ENCODE measurements at places on chromosomes 7 and 10.

GRCh38 chr7:122887198-122887597 lies 938 bp upstream of the CADPS2 start:
- DNase-seq: no peak

- DNase-seq: no peak
Observed at GRCh38 chr10:118595064-118595420, 406 bp downstream of the PRLHR start.

DNA sequence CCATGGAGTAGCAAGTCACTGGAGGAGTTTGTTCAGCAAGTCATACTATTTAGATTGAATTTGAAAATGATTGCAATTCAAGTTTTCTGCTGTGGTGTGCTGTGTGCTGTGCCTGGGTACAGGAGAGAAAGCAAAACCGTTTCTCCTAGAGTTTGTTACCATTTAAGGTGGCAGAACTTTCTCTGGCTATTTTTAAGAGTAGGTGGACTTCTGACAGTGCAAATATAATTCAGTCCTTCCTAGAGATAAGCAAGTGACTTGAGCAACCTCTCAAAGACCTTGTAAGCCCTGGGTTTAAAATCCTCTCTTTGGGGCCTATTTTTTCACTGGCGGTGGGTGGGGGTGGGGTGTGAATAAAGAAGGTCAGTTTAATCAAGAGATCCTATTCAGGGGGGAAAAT lies 42.9 kb upstream of the FGL2 start:
- DNase-seq: no peak

DNA sequence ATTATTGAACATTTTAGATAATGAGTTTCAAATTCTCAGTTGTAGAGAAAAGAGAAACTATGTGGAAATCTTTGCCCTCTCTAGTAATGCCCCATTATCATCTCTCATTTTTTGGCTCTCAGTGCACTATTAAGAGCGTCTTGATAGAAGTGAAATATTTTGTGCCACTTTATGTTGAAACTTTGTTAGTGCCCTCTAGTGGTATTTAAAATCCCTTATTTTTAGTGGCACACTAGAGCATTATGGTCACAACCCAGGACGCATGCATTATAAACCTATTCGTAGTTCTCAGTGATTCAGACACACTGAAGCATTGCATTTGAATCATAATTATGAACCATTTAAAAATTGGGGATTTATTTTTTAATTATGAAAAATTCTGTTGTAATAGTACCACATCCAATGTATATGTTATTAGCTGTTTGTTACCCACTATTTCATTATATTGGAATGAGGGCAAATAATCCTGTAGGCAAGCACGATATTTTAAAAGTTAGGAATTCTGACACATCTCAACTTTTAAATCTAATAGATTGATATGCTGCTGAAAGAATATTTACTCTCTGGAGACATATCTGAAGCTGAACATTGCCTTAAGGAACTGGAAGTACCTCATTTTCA lies 21.9 kb downstream of the PDCD4 start:
- no peak for DNase-seq

All from activated T-helper 1 cell treated with Interleukin-2 at 50 U/mL for 16 hours (primary cell).